ENCODE measurements at places on chromosomes 11 and 22.

GRCh38 chr11:68153742-68154141 lies 32.6 kb upstream of the CHKA start:
- no peak for DNase-seq

- no peak for DNase-seq
These were observed 19.1 kb upstream of the FDX1 start for GRCh38 chr11:110410651-110411050.

DNA sequence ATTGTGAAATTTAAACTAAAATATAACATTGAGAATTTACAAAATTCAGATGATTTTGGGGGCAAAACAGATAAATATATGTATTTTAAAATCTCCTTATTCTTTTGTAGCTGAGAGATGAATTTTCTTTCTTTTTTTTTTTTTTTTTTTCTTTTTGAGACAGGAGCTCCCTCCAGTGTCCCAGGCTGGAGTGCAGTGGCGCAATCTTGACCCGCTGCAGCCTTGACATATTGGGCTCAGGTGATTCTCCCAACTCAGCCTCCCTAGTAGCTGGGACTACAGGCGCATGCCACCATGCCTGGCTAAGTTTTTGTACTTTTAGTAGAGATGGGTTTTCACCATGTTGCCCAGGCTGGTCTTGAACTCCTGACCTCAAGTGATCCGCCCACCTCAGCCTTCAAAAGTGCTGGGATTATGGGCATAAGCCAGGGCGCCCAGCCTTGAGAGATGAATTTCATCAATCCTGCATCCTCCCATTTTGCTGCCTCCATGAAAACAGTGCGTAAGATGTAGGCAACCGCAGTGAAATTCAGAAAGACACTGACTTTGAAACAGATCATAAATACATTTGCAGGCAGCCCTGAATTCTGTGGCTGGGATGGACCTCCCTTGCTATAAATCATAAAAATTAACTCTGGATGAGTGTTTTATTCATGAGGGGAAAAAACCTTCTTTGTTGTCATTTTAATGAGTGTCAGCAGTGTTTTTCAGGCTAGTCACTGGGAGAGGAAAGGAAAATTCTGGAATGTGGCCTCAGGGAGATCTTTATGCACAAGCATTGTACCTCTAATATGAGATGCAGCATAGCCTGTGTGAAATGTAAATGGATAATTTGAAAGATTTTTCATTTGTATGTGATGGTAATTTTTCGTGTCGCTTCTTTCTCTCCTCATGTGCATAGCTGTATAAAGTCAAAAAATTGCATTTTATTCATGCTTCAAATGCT lies 14.4 kb downstream of the ELMOD1 start:
- DNase-seq: no peak

- no peak for DNase-seq
These were observed 761.9 kb downstream of the DLG2 start for GRCh38 chr11:84865257-84865656.

DNA sequence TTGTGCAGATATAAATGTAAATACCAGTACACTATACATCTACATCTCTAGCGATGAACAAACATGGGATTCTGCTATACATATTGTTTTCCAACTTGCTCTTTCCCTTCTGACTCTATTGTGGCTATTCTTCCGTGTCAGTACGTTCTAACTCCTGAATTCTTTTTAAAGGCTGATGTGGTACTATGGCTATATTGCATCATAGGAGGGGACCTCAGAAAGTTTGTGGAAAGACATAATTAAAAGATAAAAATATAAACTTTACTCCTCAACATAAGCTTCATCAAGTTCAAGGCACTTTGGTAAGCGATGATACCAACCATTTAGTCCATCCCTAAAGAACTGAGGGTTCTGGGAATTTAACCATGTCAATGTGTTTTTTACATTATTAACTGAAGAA lies 72.8 kb downstream of the LDLRAD3 start:
- no peak for DNase-seq
